ENCODE measurements at places on chromosomes 3 and 15. TPM values are rescaled to one million over a fixed set of nuclear protein-coding genes. Genes with fewer than 3 reads are reported as not detected.

GRCh38 chr3:16875876-16876550 lies 8.7 kb upstream of the PLCL2 start:
- DNase-seq, result no peak

GRCh38 chr3:66304293-66304692 lies 83.5 kb downstream of the SLC25A26 start:
- no peak for DNase-seq

DNA sequence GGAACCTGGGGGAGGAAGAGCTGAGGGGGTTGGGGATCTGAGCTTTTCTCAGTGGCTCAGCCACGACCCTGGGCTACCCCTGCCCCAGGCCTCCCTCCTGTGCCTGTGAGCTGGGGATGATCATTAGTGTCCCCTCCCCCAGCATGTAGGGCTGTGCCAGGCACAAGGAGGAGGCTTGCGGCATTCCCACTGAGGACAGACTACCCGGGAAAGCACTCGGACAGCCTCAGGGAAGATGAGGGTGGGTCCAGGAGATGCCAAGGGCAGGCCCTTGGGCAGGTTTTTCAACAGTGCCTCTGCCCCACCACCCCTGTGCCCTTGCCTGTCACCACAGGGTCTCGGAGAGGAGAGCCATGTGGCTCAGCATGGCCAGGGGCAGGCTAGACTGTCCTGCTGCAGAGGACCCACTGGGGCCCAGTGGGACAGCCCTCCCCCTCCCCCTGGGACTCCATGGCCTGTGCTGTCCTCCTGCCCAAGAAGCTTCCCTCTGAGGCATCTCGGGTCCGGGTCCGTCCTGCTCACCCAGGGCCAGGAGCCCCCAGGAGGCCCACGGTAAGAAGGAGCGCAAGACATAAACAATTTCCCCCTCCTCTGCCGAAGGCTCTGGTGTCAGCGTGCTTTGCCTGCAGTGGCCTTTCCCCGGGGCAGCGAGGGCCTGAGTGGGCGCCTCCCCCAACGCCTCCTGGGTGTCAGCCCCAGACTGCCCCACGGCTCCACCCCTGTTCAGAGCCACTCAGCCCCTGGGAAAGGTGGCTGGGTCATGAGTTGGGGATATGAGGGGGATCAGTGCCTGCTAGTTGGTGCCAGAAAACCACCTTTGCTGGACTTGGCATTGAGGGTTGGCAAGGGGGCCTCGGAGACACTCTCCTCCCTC lies 192.5 kb downstream of the GOLGA6L6 start:
- DNase-seq, result no peak

- DNase-seq, result no peak
These were observed 59.8 kb upstream of the SGO1 start for GRCh38 chr3:20245781-20246180.

DNA sequence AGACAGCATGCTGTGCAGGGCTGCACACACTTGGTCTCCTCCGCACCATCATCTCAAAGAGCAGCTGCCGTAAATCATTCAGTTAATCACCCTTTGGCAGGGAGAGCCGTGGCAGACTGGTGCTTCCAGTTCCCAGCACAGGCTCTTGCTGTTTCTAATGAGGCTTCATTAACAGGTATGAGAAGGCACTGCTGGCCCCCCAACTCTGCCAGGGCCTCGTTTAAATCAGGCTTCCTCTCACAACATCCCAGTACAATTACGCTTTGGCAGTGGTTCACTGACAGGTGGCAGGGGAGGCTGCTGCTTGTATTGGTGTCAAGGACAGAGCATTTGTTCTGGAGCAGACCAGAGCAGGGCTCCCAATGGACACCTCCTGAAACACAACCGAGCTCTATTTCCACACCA lies 77.1 kb downstream of the BFSP2 start:
- DNase-seq, result no peak

- DNase-seq, result no peak
These were observed 986.5 kb downstream of the TUSC7 start for GRCh38 chr3:117695871-117696645.

DNA sequence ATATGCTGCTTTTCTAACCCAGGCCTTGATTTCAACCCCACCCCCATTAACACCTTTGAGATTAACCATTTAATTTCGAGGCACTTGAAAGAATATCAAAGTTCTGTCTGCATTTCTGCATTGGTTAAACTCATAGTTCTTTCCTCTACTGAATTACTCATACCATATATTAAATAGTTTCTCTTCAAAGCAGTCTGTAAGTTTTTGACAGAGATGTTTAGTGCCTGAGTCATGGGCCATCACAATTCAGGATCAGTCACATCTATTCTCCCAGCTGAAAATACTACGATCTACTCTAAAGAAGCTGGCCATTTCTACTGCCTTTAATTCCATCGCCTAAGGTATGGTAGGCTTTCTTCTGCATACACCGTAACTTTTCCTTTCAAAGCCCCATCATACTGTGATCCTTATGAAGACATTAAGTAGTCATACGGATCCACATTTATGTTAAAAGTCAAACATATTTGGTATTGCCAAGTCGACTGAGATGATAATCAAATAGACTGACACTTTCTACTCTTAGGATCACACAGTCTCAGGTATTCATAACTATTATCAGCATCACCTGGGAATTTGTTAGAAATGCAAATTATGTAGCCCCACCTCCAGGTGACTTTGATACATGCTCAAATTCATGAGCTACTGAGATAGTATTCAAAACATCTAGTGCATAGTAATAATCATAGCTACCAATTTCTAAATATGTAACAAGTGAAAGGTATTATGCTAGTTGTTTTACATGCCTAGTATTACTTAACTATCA lies 489.4 kb upstream of the IL12A start:
- no peak for DNase-seq

GRCh38 chr3:124783696-124784095 lies 53.4 kb downstream of the UMPS start:
- DNase-seq, result no peak

The SLC28A1 gene
- polyA plus RNA-seq, result 9.4 TPM

The KLHL6 gene
- 1.5 TPM for polyA plus RNA-seq

The SCN11A gene
- polyA plus RNA-seq, result 0.62 TPM

The SEMA7A gene
- 7.3 TPM for polyA plus RNA-seq

All from left renal cortex interstitium (tissue), 4 donors.